Activated naive CD4-positive, alpha-beta T cell treated with anti-CD3 and anti-CD28 coated beads for 36 hours (primary cell): ENCODE measurements at places on chromosomes 16 and 17. TPM values are rescaled to one million over a fixed set of nuclear protein-coding genes. Genes with fewer than 3 reads are reported as not detected.
A peak's percentile ranks its signal among the peaks of the same experiment; 100 is the strongest.

DNA sequence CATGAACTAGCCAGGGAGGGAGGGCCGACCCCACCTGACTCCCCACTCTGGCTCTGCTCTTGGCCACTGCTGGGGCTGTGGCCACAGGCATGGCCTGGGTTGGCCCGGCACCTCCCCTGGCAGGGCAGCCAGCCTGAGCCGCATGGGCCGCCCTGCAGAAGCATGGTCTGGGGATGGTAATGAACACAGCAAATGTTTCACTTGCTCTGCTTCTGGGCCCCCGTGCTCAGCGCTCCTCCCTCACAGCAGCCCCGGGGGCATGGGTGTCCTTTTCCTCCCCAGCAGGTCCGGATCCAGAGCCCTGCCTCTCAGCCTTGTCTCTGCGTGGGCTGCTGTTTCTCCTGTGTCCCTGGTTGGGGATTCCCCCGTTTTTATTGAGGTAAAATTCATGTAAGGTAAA, 30.9 kb upstream of the KCNJ12 start:
- DNase-seq = no peak

DNA sequence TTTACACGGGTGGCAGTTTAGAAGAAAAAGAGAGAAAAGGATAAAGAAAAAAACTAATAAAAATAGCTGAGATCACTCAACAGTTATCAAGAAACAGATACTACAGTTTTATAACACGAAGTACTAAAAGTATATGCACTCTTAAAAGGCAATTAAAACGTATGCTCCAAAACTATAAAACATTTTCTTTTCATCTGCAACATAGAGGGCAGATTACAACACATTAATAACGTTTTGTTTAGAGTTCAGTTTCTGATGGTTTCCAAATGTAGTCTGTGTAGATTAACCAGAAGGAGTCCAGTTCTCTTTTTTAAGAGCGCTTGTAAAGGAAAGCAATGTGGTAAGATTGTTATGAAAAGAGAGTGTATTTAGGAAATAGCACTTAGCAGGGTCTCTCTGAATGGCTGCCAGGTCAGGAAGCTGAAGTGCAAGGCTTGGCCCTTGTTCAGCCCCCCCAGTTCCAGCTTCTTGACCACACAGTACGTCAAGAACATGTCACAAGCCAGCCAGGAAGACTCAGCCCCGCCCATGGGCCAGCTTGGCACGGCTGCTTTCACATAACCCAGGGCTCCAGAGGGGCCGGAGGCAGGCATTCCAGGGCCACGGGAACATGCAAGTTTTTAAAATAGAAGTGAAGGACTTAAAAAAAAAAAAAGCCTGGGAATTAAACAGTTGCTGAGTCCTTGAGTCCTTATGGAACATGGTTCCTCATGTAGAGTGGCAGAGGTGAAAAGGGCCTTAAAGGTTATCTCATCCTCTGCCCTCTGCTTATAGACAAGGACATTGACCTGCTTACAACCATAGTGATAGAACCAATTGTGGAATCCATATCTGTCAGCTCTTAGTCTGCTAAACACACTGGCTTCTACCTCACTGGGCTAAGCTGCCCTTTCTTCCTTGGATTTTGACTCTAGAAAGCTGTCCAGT, 147.4 kb upstream of the TBX2 start:
- DNase-seq = no peak

Gene WDR90
- total RNA-seq = 65.9 TPM

DNA sequence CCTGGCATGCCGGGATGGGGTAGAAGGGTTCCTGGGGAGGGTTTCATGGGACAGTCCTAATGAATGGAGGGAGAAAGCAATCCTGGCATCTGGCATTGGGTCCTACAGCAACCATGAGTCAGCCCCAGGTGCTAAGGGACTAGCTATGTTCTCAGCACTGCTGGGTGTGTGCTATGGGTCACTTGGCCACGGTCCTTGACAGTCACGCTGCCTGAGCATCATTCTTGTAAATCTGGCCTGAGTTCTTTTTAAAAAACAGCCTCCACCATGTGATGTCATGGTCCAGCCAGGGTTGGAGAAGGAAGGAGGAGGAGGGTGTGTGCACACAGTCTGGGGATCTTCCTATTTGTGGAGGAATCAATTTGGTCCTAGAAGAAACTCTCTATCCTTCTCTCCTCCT, 6.2 kb upstream of the RAMP2 start:
- no peak for DNase-seq

DNA sequence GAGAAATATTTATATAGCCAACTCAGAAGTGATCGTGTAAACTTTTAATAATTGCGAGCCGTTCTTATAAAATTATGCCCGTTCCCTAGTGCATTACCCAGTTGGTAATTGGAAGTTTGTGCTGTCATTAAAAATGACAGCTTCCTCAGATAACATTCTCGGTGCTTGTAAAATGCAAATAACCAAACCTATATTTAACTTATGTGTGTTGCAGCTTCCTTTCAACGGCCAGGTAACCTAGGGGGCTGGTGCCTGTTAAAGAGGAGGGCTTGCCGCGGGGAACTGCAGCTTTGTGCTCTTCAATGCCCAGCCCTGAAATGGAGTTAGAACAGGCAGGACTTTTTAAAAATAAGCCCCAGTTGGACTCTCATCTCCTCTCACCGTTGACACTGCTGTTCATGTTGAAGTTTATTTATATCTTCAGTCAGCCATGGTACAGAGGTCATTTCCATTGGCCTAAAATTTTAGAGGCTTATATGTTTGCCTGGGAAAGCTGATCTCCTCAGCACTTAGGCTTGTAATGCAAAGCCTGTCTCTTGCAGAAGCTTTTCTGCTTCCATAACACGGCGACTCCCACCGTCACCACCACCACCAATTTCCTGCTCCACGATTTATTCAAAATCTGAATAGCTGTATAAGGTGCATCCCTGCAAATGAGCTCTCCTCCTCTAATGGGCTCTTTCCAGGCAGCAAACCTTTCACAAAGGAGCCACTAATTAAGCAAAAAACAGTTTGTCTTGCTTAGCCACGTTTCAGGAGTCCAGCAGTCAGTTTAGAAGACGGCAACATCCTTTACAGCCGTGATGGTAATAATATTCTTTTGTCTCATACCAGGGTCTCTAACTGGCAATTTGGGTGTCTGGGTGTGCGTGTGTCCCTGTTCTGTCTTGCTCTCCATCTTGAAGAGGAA, 74.7 kb downstream of the RPA1 start:
- DNase-seq = no peak

DNA sequence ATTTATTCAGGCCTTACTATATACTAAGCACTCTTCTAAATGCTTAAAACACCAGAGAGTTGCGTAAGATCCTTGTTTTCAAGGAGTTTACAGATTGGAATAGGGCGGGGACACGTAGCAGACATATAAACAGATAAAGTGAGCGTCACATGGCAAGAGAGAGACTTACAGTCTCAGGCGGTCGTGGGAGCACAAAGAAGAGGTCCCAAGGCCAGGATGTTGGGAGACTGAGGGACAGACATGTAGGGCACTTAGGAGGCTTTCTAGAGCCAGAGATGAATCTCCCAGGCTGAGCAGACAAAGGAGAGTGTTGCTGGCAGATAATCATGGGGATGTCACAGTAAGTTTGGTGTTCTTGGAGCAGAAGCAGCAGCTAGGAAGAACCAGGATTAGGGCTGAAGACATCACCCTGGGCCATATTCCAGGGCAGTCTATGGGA, 119.1 kb upstream of the ANKFN1 start:
- no peak for DNase-seq

Gene NPIPA3
- total RNA-seq = 1.9 TPM

Gene CCL2
- total RNA-seq = not detected

GRCh38 chr17:77440560-77440981, 299.8 kb downstream of the SEC14L1 start:
- peak; percentile 81 for DNase-seq

DNA sequence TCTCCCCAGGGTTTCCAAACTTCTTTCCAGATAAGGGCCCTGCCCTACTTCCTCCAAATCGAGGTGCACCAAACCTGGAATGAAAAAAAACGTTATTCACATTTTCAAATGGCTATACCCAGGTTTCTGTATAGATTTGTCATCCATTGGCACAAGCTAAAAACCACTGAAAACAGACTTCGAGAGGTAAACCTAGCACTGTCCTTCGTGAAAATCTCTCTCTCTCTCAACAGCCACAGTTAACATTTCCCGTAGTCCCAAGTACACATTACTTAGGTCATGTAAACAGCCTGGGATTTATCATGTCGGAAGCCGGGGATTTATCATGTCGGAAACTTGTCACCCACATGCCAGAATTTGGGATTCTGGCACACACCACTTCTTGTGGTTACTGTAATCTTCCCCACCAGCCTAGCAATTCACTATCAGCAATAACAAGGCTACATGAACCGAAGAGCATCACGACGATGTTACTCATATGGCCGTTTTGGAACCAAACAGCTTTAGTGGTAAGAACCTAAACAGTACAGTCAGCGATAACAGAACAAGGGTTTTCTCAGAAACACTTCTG, 1.2 kb downstream of the DDX5 start:
- DNase-seq = no peak

DNA sequence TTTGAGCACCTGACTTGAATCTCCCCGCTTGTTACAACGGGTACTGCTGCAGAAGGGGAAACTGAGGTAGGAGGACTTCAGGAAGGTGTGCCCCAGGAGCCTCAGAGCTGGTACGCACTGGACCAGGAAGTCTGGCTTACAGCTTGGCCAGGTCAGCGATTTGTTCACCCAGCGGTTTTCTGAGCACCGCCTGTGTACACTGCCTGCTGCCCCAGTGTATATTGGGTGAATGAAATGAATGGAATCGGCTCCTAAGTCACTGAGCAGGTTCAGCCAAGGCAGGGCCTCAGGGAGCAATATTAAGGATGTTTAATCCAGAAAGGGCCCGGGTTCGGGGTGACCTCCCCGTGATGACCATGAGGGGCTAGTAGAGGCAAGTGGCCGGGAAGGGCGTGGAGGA, 164.0 kb upstream of the CIBAR2 start:
- DNase-seq = no peak

Gene GSDMA
- 0.17 TPM for total RNA-seq

DNA sequence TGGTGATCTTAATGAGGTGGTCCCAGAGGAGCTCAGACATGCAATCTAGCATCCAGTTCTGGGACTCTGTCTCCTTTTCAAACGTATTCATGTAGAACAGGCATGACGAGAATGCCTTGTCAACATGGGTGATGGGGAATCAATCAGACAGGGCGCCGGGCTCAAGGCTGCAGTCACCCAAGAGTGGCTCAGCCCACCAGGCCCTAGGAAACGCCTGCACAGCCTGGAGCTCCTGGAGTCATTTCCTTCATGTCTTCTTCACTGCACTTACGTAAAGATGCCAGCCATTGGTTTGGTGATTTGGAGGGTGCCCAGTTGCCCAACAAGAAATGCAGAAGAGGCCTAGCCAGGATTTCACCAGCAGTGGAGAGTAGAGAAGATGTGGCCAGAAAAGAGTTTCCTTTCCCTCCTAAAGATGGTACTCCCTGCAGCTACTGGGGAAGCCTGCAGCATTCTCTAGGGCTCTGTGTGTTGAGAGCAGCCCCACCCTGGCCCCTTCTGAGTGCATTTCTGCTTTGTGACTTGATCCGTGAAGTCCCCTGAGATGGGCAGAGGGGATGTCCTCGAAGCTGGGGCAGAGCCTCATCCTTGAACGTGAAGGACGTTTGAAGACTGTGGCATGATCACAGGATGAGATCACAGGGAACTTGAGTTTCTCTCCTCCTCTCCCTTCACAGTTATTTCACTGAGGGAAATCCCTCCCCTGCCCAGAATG, 24.0 kb upstream of the STH start:
- no peak for DNase-seq

Gene TMEM95
- not detected for total RNA-seq

GRCh38 chr16:30187556-30187865, 4.1 kb downstream of the CORO1A start:
- DNase-seq = no peak

Gene RTN4RL1
- 0.14 TPM for total RNA-seq

GRCh38 chr17:31437720-31438400, 46.4 kb downstream of the RAB11FIP4 start:
- no peak for DNase-seq

- no peak for DNase-seq
Measured at GRCh38 chr17:43146649-43147048, 21.5 kb upstream of the BRCA1 start.

DNA sequence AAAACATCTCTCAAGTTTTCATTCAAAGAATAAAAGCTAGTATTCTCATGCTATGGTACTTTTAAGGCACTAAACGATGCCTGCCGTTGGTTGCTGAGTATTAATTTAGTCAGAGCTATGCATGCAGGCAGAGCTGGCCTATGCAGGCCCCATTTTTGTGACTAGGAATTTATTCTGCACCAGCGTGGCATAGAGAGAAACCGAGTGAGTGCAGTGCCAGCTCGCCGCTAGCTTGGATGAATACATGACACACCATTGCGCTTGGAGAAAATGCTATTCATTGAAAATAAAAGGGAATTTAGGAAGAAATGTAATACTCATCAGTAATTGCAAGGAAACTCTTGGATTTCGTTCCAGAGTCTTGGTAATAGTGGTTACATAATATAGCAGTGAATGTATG, 231.6 kb upstream of the RBFOX1 start:
- no peak for DNase-seq

DNA sequence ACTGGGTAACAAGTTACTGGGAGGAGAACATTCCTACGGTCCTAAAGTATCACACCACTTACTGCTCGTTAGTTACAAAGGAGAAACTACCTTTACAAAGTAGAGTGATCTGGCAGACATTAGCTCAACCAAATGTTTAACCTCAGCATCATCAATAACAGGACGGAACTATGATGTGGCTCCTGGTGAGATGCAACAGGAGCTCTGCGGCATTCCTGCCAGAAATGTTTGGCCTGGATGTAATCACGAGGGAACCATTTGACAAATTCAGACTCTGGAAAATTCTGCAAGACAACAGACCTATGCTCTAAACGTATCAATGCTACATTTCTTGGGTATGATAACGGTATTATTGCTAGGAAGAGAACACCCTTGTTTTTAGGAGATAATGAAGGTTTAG, 80.4 kb downstream of the MRM3 start:
- no peak for DNase-seq

Gene RND2
- not detected for total RNA-seq

Gene EPN3
- total RNA-seq = not detected

- DNase-seq = no peak
Measured at GRCh38 chr17:38867968-38868816, 1.7 kb upstream of the LASP1 start.

GRCh38 chr17:74521701-74522201, 9.5 kb downstream of the CD300LB start:
- DNase-seq = no peak

GRCh38 chr16:84839956-84840355, 20.2 kb downstream of the CRISPLD2 start:
- no peak for DNase-seq

Gene ARL5C
- not detected for total RNA-seq

GRCh38 chr17:41975099-41976083, 8.8 kb downstream of the CNP start:
- DNase-seq = no peak

GRCh38 chr16:86669937-86670749, 91.8 kb downstream of the FOXL1 start:
- DNase-seq = no peak

GRCh38 chr16:11796227-11797165, 562 bp downstream of the ZC3H7A start:
- peak; percentile 34 for DNase-seq

- DNase-seq = no peak
Measured at GRCh38 chr17:10072556-10073425, 125.6 kb downstream of the GAS7 start.

- DNase-seq = no peak
Measured at GRCh38 chr17:72122010-72122764, 1.4 kb downstream of the SOX9 start.
